ENCODE measurements at places on chromosomes 1 and 21.

GRCh38 chr1:4654764-4655673, 610 bp downstream of the AJAP1 start:
- no peak for DNase-seq

DNA sequence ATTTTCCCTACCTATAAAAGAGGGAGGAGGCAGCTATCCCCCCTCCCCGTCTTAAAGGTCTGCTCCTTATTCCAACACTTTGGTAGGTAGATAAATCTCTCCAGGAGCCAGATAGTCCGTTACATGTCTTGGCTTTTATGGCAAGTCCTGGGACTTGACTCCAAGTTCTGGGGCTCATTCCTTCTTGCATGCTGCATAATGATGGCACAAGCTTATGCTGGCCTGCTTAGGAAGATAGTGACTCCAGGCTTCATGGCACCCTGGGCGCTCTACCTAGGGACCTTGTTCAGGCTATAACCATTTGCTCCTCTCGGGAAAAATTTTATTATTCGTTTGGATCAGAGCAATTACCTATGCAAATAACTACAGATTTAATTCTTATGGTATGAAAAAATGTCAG, 3.7 kb downstream of the SLAMF1 start:
- DNase-seq, result no peak

- DNase-seq, result peak; percentile 39
These were observed 31.3 kb downstream of the MAN1C1 start for GRCh38 chr1:25647863-25648262.

DNA sequence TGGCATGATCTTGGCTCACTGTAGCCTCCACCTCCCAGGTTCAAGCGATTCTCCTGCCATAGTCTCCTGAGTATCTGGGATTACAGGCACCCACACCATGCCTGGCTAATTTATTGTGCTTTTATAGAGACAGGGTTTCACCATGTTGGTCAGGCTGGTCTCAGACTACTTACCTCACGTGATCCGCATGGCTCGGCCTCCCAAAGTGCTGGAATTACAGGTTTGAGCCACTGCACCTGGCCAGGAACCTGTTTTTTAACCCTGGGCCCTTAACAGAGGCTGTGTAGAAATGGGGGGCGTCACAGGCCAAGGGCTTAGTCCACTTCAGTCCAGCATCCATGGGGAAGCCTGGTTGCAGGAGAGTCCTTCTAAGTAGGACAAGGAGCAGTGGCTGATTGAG, 9.3 kb downstream of the FBLIM1 start:
- DNase-seq, result no peak

DNA sequence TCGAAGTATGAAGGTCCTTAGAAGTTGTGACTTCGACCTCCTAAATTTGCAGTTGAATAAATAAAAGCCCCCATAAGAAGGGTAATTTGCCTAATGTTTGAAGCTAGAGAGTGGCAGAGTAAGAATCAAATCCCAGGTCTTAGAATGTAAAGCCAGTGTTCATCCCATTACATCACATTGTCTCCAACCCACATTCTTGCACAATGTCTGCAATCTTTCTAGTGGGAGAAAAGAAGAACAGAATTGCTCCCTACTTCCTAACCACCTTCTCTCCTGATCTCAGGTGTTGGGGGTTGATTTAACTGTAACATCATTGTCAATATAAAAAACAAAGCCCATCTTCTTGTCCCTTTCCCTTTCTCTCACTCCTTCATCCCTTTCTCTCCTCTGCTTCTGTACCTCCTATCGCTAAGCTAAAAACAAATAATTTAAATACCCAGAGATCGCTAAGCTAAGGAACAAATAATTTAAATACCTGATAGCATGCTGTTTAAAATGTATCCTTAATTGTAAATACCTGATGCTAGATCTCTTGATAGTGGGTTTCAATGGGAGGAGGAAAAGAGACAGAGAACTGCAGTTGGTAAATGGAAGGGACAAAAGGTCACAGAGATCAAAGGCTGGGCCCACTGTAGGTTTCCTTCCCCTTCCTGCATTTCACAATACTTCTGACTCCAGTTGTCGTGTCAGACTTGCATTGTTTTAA, 32.1 kb upstream of the CCDC190 start:
- no peak for DNase-seq

DNA sequence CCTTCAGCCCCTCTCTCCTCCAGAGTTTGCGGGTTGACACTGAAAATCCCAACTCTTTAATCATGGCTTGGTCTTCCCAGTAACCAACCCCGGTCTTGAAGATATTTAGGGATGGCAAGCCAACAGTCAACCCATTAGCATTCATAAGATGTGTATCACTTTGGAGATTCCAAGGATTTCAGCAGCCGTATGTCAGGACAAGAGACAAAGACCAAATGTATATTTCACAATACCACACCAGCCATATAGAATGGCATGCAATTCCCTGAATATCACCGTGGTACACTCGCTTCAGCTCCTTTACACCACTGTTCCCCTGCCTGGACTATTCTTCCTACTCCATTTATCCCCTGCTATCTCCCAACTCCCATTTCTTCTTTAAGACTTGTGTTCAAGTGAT, 109.2 kb downstream of the CSMD2 start:
- DNase-seq, result no peak
